Heart right ventricle (tissue), 16 donors: ENCODE measurements at places on chromosomes 3 and 15.
A peak's percentile ranks its signal among the peaks of the same experiment; 100 is the strongest.

- H3K4me1 ChIP-seq = no peaks in the 10 kb centered on the region
- H3K27me3 ChIP-seq = no peaks in the 10 kb centered on the region
- no peaks in the 10 kb centered on the region for H3K36me3 ChIP-seq
- no peak overlapping the region for H3K4me3 ChIP-seq
- no peak overlapping the region for H3K27ac ChIP-seq
These were observed 47.3 kb downstream of the TRIM42 start for GRCh38 chr3:140724856-140725812.

GRCh38 chr3:64443546-64444381 lies 218.5 kb upstream of the PRICKLE2 start:
- H3K27ac ChIP-seq = no peak overlapping the region
- H3K4me3 ChIP-seq = no peak overlapping the region
- H3K4me1 ChIP-seq = peaks cover 19% of the 10 kb centered on the region
- H3K27me3 ChIP-seq = peaks cover 68% of the 10 kb centered on the region
- H3K36me3 ChIP-seq = no peaks in the 10 kb centered on the region

GRCh38 chr3:160224811-160225175 lies 429 bp upstream of the C3orf80 start:
- H3K27ac ChIP-seq = no peak overlapping the region
- no peak for DNase-seq
- peaks cover 78% of the 10 kb centered on the region for H3K27me3 ChIP-seq
- no peaks in the 10 kb centered on the region for H3K36me3 ChIP-seq
- peak overlapping the region; percentile 64 for H3K4me3 ChIP-seq
- peaks cover 24% of the 10 kb centered on the region for H3K4me1 ChIP-seq

- no peak overlapping the region for H3K4me3 ChIP-seq
- no peak overlapping the region for H3K27ac ChIP-seq
- H3K27me3 ChIP-seq = no peaks in the 10 kb centered on the region
- DNase-seq = no peak
- no peaks in the 10 kb centered on the region for H3K4me1 ChIP-seq
These were observed 117.9 kb downstream of the MEIS2 start for GRCh38 chr15:36982430-36982829.
